ENCODE measurements at places on chromosomes 7 and 10.
A peak's percentile ranks its signal among the peaks of the same experiment; 100 is the strongest.

- DNase-seq, result no peak
These were observed 102.9 kb upstream of the AHR start for GRCh38 chr7:17195576-17195975.

DNA sequence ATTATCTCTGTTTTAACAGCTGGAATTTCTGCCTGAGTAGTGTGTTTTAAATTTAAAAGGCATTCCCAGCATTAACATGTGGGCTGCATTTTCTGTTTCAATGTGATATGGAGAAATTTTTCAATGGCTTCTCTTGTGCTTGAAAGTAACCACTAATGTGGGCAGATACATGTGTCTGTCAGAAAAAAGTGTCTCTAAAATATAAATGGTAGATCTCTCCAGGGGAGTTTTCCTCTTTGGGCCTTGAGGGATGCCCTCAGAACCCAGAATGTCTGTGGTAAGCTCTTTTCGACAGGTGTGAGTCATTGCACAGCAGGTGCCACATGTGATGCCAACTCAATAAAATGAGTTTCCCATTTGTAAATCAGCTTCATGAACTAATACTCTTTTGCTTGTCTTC lies 221.1 kb downstream of the SEMA3E start:
- no peak for DNase-seq

DNA sequence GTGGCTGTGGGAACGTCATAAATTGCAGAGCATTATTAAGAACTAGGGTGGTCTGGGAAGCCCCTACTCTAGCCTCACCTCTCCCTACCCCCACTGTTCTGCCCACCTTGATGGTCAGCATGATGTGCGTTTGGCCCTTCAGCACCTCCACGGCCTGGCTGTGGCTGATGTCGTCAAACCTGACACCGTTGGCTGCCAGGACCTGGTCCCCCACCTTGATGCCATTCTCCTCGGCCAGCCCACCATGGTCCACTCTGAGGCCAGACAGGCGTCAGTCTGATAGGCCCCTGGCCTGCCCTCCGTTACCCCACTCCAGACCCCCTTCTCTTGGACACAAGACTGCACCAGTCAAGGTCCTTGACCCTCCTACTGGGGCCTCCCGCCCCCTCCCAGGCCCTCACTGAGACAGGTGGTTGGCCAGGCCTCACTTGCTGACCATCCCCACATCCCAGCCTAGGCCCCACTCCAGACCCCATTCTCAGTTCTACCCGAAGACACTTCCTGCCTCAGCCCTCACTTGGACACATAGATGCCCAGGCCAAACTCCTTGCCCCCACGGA lies 9.2 kb downstream of the PDZD7 start:
- no peak for DNase-seq

- no peak for DNase-seq
These were observed 58.6 kb upstream of the KCNIP2 start for GRCh38 chr10:101902032-101902819.

DNA sequence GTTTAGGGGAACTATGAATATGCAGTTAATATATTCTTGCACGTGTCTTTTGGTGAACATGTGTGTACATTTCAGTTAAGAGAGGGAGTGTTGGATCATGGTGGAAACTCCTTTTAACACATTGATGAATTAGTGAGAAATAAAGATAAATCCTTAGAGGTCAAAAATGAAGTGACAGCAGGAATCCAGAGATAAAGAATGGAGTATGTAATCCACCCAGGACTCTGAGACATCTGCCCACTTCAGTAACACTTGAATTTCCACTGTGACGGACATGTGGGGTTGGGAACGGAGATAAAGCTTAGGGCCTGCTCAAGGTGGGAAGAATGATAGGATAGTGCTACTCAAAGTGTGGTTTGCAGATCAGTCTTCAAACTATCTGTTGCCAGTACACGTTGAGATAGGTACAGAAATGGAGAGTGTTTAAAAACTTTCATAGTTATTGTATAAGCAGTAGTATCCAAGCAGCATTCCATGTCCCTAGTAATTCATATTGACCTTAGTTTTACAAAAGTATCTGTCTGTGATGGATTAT lies 6.6 kb upstream of the RELN start:
- DNase-seq, result no peak

DNA sequence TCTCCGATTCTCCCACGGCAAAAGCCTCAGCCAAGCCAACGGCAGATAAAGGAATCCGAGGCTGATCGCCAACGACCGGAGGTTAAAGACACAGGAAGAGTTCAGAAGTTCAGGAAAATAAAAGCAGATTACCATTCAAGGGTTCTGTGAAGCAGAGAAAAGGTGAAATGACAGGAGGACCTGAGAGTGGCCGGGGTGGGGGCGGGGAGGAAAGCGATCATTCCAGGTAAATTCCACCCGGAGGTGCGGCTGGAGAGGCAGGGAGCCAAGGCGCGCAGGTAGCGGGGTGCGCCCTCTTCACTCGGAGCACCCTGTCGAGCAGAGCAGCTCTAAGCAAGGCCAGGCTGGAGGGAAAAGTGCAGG lies 35.3 kb upstream of the SEPHS1 start:
- peak; percentile 88 for DNase-seq

DNA sequence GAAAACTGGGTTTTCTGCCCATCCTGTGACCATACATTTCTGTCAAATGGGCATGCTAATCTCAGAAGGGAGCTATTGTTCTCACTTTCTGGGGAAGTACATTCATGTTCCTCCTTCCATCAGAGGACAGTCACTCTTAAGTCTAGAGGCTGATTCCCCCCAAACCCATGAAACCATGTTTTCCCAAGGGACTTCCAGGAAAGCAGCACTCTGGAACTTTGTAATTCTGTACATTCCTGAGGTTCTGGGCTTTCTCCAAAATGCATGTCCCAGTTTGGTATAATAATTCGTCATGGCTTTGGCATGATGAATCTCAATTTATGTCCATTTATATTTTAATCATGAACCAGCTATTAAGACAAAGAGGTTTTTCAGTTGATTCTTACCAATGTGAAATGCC lies 688.1 kb downstream of the LRMDA start:
- DNase-seq, result no peak

- DNase-seq, result no peak
These were observed 76.2 kb downstream of the CTBP2 start for GRCh38 chr10:125084191-125084613.

- no peak for DNase-seq
These were observed 126.4 kb upstream of the GHITM start for GRCh38 chr10:84012831-84013458.

DNA sequence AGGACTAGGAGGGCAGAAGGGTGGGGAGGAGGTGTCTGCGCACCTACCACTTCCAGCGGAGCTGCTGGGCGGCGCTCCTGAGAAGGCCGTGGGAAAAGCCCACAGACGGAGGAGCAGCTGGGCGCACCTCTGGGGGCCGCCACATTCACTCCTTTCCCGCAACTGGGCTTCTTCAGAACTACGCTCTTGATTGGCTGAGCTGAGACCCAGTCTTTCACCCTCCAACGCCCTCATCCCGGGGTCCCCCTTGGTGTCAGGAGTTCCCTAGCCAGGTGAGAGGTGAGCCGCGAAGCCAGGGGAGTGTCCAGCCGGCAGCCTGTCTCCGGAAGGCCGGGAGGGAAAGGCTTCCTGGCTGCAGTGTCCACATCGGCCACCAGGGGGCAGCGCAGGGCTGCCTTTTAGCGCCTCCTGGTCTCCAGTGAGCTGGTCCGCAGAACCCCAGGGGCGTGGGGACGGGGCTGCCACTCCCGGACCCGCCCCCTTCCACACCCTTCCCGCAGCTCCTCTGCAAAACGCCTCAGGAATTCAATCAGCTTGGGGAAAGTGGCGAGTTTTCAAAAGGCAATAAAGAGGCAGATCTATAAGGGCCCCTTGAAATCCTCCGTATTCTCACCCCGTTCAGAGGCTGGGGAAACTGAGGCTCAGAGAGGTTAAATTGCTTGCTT lies 98.8 kb downstream of the CHST15 start:
- DNase-seq, result peak; percentile 76

DNA sequence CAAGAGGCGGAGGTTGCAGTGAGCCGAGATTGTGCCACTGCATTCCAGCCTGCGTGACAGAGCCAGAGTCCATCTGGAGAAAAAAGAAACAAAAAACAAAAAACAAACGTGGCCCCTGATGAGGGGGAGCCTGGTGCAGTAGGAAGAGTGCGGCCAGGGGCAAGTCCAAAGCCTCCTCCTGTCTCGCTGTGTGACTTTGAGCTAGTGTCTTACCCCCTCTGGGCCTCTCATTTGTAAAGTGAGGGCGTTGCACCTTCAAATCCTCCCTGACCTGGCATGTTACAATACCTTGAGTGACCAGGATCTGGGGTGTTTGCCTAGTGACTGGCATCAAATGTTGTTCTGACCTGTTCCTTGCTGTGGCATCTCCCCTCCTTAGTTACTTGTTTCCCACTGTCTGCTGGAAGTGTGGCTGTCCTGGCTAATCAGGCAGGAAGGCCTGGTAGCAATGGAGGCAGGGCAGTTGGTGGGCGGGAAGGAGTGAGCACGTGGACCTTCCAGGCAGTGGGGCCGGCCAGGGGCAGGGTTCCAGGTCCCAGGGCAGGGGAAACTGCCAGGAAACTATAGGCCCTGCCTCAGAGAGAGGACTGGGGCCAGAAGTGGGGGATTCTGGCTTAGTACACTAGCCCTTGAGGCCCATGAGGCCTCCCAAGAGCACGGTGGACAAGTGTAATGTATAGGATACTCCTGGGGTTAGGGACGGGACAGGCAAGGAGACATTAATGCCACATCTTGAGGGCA lies 24.5 kb upstream of the GOLGA7B start:
- DNase-seq, result no peak

DNA sequence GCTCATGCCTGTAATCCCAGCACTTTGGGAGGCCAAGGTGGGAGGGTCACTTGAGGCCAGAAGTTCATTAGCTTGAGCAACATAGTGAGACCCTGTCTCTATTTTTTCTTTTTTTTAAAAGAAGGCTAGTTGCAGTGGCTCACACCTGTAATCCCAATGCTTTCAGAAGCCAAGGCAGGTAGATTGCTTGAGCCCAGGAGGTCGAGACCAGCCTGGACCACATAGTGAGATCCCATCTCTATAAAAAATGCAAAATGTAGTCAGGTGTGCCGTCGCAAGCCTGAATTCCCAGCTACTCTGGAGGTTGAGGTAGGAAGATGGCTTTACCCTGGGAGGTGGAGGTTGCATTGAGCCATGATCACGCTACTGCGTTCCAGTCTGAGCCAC lies 7.5 kb downstream of the NYAP1 start:
- no peak for DNase-seq

DNA sequence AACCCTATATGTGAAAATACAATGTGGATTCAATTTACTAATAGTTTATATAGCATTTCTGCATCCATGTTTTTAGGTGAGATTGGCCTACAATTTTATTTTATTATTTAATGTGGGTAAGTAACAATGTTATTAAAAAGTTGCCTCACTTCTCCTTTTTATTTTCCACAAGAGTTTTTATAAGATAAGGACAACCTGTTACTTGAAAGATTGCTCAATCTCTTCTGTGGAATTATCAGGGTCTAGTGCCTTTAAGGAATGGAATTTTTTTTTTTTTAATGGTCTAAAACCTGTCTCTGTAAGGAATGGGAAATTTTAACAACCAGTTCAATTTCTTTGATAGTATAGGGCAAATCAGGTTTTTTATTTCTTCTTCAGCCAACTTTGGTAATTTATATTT lies 53.9 kb upstream of the RAB18 start:
- no peak for DNase-seq

- peak; percentile 12 for DNase-seq
These were observed 15.1 kb upstream of the NME8 start for GRCh38 chr7:37833107-37833817.

DNA sequence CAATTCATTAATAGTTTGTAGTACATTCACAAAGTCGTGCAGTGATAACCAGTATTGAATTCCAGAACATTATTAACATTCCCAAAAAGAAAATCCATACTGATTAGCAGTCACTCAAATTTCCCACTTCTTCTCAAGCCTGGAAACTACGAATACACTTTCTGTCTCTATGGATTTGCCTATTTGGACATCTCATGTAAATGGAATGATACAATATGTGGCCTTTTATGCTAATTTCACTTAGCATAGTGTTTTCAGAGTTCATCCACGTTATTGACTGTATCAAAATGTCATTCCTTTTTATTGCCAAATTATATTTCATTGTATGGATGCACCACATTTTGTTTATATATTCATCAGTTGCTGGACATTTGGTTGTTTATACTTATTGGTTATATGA lies 78.8 kb downstream of the STK31 start:
- DNase-seq, result no peak
